ENCODE measurements at places on chromosomes 6 and 20. TPM values are rescaled to one million over a fixed set of nuclear protein-coding genes. Genes with fewer than 3 reads are reported as not detected.

The VSX1 gene
- total RNA-seq: not detected

The TMEM200A gene
- total RNA-seq: 0.27 TPM

The TRAPPC3L gene
- not detected for total RNA-seq

The HLA-DOB gene
- 13.4 TPM for total RNA-seq

The HDGFL1 gene
- not detected for total RNA-seq

The PCSK2 gene
- total RNA-seq: not detected

The HLA-DOA gene
- 18.5 TPM for total RNA-seq

The HLA-DMA gene
- total RNA-seq: 25.9 TPM

The ETV7 gene
- total RNA-seq: not detected

The RIN2 gene
- total RNA-seq: not detected

The OXT gene
- total RNA-seq: 1.2 TPM

The MYCT1 gene
- not detected for total RNA-seq

The ERVFRD-1 gene
- total RNA-seq: not detected

The KHDC1L gene
- not detected for total RNA-seq

The TSBP1 gene
- not detected for total RNA-seq

The SYCP2L gene
- not detected for total RNA-seq

The ASIP gene
- total RNA-seq: not detected

The C20orf202 gene
- total RNA-seq: not detected

The TP53TG5 gene
- not detected for total RNA-seq

The IL22RA2 gene
- not detected for total RNA-seq

The TMEM14C gene
- total RNA-seq: 8.5 TPM

The ZNF311 gene
- total RNA-seq: not detected

The NINL gene
- 1.5 TPM for total RNA-seq

The OCSTAMP gene
- total RNA-seq: not detected

The EPB41L1 gene
- total RNA-seq: not detected

The TOMM6 gene
- total RNA-seq: 94.3 TPM

The LKAAEAR1 gene
- total RNA-seq: not detected

The MRPL2 gene
- 41.6 TPM for total RNA-seq

The C4A gene
- total RNA-seq: 5.5 TPM

The RAET1E gene
- total RNA-seq: not detected

The RAB44 gene
- not detected for total RNA-seq

The C6orf62 gene
- 116 TPM for total RNA-seq

The PREX1 gene
- total RNA-seq: 117 TPM

The GPR6 gene
- not detected for total RNA-seq

The SLPI gene
- not detected for total RNA-seq

The SLC17A3 gene
- total RNA-seq: 0.22 TPM

The SMLR1 gene
- total RNA-seq: not detected

The WFDC8 gene
- total RNA-seq: not detected

The CEP85L gene
- 86.2 TPM for total RNA-seq

The EYA4 gene
- not detected for total RNA-seq

The OLIG3 gene
- total RNA-seq: not detected

The GABRR1 gene
- total RNA-seq: not detected

The RHAG gene
- not detected for total RNA-seq

The BPI gene
- not detected for total RNA-seq

The TBXT gene
- not detected for total RNA-seq

The CAGE1 gene
- total RNA-seq: 0.33 TPM

The MATN4 gene
- not detected for total RNA-seq

The BFSP1 gene
- 0.14 TPM for total RNA-seq

The KIF6 gene
- total RNA-seq: not detected

The COL10A1 gene
- total RNA-seq: not detected

The SRMS gene
- total RNA-seq: not detected

The ITPR3 gene
- 40.1 TPM for total RNA-seq

The CSNK2A1 gene
- 63.6 TPM for total RNA-seq

Data from CD8-positive, alpha-beta T cell (primary cell).